NCI-H1105 treated with DMSO at 0.1 percent for 48 hours (cell line): ENCODE measurements at places on chromosomes 6 and 20.

- no peak for DNase-seq
Measured at GRCh38 chr6:159981403-159982245, 12.7 kb downstream of the IGF2R start.

GRCh38 chr20:9375221-9375681 lies 139.1 kb upstream of the LAMP5 start:
- DNase-seq, result no peak

- DNase-seq, result no peak
Measured at GRCh38 chr6:140344142-140344913, 969.9 kb upstream of the CITED2 start.

DNA sequence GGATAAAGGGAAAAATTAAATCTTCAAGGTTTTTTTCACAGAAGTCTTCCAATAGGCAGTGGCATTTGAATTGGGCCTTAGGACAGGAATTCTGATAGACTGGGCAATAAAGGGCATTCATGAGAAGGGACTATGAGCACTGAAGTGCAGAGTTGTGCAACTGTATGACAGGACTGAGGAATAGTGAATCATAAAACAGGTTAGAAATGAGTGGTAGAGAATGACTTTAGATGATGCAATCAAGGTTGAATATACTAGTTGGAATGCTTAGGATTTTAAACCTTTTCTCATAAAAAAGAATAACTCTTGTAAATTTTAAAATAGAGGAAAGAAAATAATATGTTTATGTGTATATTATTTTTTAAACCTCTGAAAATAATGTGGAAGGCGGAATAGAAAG lies 944.7 kb downstream of the PHF3 start:
- no peak for DNase-seq

DNA sequence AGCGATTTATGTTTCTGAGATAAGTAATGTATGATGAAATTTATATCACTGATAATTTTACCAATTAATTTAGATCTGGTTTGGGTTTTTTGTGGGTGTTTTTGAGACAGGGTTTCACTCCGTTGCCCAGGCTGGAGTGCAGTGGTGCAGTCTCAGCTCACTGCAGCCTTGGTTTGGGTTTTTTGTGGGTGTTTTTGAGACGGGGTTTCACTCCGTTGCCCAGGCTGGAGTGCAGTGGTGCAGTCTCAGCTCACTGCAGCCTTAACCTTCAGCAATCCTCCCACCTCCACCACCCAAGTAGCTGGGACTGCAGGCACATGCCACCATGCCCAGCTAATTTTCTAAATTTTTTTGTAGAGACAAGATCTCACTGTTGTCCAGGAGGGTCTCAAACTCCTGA lies 13.0 kb downstream of the MRS2 start:
- DNase-seq, result no peak

- DNase-seq, result no peak
Measured at GRCh38 chr6:87747646-87748045, 45.6 kb upstream of the AKIRIN2 start.

DNA sequence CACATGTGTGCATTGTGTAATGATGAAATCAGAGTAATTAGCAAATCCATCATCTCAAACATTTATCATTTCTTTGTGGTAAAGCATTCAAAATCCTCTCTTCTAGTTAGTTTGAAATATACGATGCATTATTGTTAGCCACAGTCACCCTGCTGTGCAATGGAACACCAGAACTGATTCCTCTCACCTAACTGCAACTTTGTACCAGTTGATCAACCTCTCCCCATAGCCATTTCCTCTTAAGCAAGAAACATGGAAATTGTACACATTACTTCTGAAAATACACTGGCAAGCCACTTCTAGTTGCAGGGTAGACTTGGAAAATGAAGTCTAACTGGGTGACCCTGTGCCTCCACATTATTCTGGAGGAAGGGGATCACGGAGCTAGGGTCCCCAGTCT lies 58.1 kb upstream of the ESR1 start:
- no peak for DNase-seq

- DNase-seq, result no peak
Measured at GRCh38 chr6:37761554-37762271, 57.8 kb upstream of the ZFAND3 start.

DNA sequence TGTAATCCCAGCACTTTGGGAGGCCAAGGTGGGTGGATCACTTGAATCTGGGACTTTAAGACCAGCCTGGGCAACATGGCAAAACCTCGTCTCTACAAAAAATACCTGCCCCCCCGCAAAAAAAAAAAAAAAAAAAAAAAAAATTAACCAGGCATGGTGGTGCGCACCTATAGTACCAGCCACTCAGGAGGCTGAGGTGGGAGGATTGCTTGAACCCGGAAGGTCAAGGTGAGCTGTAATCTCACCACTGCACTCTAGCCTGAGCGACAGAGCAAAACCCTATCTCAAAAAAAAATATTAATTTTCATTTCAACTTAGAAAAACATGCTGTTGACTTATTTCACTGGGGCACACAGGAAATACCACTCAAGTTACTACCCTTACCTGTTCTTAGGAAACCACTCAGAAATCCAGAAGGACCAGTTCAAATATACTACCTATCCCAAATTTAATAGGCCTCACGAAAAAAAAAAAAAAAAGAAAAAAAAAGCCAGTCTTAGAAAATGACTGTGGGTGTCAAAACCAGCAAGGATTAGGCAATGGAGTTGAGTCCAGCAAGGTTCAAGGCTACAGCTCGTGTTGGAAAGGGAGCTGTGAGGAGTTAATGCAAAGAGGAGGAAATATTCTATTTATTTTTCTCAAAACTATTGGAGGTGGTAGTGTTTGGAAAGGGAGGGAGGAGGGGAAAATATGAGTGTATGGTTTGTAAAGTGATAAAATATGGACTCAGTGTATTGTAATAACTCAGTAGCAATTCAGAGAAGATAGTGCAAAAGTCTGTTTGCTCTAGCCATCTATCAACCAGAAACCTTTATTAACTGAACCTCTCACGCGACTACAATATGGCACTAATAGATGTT lies 33.9 kb upstream of the PIM1 start:
- DNase-seq, result no peak

DNA sequence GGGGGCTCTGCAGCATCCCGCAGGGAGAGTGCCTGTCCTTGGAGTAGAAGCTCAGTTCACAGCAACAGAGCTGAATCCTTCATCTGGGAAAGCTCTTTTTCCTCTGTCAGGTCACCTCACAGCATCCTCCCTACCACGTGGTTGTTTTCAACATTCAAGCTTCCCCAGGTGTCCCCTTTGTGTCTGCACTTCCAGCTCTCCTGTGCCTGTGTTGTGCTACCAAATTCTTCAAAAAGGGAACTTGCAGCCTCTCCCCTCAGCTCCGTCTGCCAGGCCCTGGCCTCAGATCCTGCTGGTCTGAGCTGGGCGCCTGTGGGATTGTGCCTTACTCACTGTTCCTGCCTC lies 108.4 kb downstream of the FOXF2 start:
- DNase-seq, result no peak

GRCh38 chr20:33034901-33035492 lies 3.5 kb downstream of the BPIFB6 start:
- no peak for DNase-seq

DNA sequence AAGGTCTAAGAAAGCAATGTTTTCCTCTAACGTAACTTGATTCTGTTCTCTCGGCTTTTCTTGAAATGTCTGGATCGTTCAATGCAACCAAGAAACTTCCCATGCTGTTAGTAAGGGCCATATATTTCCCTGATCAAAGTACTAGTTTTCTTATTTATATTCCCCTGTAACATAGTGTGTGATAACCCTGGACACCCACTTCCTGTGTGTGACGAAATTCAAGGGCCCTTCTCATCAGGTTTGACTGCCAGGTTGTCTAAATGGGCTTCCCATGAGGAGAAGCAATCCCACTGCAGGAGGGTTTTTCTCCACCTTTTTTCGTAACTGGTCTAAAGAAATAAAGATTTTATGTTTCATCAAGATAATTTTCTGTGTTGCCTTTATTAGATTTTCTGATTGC lies 102.6 kb upstream of the RPS6KA2 start:
- DNase-seq, result no peak

DNA sequence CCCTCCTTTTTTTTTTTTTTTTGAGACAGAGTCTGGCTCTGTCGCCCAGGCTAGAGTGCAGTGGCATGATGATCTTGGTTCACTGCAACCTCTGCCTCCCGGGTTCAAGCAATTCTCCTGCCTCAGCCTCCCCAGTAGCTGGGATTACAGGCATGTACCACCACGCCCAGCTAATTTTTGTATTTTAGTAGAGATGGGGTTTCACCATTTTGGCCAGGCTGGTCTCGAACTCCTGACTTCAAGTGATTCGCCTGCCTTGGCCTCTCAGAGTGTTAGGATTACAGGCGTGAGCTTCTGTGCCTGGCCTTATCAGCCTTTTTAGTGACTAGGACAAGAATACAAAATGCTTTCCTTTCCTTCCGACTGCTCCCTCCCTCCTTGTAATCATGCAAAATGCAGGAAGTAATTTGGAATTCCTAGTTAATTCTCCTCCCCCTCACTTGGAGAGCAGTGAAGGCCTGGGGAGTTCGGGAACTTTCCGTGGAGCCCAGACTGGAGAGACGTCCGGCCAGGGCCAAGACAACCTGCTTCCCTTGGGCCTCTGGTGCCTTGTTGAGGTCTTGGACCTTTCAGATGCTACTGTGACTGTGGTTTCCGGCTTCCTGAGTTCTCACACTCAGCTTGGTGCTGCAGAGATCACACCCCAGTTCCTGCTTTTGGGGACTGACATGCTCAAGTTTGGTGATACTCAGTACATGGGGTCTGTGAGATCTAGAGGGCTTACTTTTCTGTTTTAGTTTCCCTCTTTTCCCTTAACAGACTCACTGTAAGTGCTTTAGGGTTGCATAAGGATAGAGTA lies 3.9 kb upstream of the PHF20 start:
- DNase-seq, result no peak

DNA sequence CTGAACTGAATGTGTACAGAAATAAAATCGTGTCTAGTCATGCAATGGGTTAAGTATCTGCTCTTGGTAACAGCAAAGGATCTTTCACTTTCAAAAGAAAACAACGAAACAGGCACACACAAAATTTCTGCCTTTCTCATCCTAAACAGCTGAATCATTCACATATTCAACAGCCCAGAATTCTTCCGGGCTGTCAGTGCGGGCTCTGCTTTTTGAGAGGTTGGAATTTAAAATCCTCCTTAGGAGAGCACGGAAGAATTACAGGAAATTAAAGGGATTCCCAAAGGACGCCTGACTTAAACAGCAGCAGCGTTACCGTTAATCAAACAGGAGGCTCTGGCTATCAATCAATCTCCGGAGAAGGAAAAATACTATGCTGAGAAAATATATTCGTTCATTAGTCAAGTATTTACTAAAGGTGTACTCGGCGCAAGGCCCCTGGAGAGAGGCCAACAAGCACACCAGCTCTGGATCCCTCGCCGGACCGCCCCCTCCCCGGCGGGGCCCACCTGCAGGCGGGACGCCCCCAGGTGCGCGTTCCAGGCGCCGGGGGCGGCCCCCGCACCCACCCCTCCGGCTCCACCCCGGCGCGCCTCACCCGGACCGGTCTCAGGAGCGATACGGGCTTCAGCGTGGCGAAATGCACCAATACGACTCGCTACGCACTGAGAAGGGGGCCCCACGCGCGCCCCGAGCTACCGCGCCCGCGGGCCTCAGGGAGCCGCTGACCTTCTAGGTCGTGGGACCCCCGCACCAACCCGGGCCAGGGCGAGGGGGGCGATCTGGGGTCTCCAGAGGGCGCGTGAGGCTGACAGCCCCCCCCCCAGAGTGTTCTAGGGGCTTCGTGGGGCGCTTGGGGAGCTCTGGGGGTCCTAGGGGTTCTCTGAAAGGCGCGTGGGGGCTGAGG lies 1.0 kb downstream of the NAPB start:
- peak; percentile 39 for DNase-seq

- no peak for DNase-seq
Measured at GRCh38 chr6:133435065-133435728, 194.0 kb downstream of the EYA4 start.

DNA sequence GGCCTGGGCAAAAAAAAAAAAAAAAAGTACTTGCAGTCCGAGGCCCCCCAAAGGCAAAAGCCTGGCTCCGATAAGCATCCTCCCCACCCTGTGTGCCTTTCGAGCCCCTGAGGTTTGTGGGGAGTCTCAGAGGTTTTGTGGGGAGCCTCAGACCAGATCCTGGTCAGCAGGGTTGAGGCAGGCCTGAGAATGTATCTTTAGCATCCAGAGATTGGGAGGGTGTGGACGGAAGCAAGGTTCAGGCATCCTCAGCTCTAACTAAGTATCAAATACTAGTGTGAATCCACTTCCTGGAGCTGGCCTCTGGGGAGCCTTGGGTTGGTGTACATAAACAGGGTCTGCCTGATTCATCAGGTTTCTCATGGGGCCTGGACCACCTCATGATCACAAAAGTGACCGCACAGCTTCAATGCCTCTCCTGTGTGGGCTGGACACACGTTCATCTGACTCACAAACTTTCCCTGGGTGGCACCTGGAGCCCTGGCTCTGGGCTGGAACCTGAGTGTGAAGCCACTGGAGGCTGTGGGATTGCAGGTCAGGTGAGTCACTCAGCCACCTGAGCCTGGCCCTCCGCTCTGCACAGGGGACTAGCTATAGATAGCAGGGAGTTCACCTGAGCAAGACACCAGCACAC lies 24.4 kb downstream of the PCMTD2 start:
- DNase-seq, result no peak

GRCh38 chr6:161682982-161683381 lies 409.1 kb upstream of the AGPAT4 start:
- peak; percentile 16 for DNase-seq

- no peak for DNase-seq
Measured at GRCh38 chr6:21354805-21355238, 238.7 kb upstream of the SOX4 start.

- DNase-seq, result no peak
Measured at GRCh38 chr6:41784581-41785171, 2.8 kb upstream of the TOMM6 start.

DNA sequence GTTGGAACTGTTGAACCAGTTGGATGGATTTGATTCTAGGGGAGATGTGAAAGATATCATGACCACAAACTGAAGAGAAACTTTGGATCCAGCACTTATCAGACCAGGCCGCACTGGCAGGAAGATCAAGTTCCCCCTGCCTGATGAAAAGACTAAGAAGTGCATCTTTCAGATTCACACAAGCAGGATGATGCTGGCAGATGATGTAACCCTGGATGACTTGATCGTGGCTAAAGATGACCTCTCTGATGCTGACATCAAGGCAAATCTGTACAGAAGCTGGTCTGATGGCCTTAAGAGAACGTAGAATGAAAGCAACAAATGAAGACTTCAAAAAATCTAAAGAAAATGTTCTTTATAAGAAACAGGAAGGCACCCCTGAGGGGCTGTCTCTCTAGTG lies 72.8 kb upstream of the CDYL start:
- no peak for DNase-seq

GRCh38 chr6:66553441-66553840 lies 846.4 kb upstream of the EYS start:
- no peak for DNase-seq
